Stimulated activated CD8-positive, alpha-beta memory T cell treated with anti-CD3 and anti-CD28 coated beads, Interleukin-15, amount 100 ng/mL, for 4 hours (primary cell): ENCODE measurements at places on chromosomes 16 and 17.

GRCh38 chr17:58253082-58253481, 14.7 kb downstream of the LPO start:
- DNase-seq: no peak

DNA sequence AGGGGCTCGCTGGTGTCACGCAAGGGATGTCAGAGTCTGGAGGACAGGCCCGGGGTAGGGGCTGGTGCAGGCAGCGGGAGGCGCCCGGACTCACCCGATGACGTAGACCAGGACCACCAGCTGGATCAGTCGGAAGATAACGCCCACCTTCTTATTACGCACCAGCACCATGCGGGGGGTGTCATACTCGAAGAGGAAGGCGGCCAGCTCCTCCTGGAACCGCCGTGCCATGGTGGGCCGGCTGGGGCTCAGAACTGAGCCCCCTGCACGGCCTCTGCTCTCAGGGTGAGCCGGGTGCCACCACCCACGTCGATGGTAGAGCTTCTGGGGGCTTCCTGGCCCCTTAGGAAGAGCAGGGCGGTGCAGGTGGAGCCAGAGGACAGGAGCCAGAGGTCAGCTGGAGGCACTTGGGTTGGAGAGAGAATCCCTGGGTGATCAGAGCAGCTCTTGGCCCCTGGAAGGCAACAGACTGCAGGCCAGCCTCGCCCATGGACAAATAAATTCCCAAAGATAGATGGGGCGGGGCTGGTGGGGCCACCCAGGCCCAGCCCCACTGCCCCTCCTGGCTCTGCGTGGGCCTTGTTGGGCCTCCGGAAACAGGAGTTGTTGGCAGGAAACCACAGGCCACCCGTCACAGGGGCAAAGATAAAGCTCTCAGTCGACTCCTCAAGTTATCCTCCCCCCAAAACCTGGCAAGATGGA, at the start of gene P2RX1:
Gene P2RX1, minus strand, starts transcription at position 471 of the 702 bp plus-strand sequence. Its CDS starts 240 bp downstream, at position 231.
- DNase-seq: no peak

DNA sequence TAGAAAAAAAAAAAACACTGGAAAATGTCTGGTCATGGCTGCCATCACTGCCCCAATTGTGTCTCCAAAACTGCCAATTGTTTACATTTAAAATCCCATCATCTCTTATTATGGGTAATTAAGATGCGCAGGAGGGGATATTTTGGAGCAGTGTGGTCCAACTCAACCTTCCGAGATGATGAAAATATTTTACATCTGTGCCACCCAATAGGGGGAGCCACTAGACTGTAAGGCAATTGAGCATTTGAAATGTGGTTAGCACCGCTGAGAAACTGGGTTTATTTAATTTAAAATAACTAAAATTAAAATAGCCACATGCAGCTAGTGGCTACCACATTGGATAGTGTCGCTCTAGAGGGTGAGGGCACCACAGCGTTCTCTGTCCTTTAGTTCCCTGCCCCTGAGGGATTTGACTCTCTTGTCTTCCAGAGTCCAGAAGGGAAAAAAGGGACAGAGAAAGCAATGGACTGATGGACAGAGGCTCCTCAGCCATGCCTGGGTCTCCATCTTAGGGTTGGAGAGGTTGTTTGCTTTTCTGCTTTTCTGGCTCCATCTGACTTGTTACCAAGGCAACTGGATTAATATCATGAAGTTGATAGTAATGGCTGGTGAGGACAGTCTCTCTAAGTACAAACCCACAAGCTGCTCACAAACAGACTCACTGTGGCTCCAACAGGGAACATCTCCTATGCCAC, 3.5 kb downstream of the MPO start:
- DNase-seq: no peak

- no peak for DNase-seq
Observed at GRCh38 chr16:81505011-81505661, 60.5 kb downstream of the CMIP start.

DNA sequence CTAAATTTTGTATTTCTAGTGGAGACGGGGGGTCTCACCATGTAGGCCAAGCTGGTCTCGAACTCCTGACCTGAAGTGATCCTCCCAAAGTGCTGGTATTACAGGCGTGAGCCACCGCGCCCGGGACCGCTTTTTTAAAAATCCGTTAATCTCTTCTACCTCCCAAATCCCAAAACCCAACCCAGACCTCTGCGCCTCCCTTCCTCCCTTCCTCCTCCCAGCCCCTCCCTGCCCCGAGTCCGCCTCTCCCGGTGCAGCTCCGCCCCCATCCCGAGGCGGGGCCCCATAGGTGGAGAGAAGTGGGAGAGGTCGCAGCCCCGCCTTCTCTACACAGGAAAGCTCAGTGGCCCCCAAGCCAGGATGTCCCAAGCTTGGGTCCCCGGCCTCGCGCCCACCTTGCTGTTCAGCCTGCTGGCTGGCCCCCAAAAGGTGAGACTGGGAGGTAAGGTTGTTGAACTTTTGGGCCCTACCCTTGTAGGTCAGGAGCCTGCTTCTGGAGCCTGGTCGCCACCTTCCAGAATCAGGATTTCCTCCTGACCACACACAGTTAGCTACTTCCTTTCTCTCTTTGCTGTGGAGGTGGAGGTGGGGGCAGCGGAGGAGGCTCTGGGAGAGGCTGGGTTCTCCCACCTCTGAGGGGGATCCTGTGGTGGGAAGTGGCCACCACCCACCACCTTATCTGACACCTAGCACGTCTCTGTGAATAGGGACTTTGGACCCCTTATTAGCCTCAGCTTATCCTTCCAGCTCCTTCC, at the start of gene TMEM92:
Gene TMEM92, plus strand, starts transcription at position 325 of the 755 bp plus-strand sequence. Its CDS starts 36 bp downstream, at position 361.
- DNase-seq: no peak

DNA sequence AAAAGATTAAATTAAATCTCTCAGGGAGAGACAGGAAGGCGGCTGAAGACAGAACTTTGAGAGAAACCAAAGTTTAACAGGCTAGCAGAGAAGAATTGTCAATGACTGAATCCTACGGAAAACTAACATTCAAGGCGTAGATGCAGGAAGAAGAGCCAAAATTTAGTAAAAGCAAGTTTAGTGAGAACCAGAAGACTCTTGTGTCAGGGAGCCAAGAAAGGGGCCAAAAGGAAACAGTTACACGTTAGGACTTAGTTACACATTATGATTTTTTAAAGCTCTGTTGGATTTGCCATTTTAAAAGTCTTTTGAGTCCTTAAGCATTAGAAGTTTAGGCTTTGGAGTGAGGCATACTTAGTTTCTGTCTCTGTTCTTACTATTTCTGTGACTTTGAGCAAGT, 164.6 kb downstream of the CHD9 start:
- no peak for DNase-seq

GRCh38 chr16:54201200-54201599, 85.4 kb downstream of the IRX3 start:
- no peak for DNase-seq

DNA sequence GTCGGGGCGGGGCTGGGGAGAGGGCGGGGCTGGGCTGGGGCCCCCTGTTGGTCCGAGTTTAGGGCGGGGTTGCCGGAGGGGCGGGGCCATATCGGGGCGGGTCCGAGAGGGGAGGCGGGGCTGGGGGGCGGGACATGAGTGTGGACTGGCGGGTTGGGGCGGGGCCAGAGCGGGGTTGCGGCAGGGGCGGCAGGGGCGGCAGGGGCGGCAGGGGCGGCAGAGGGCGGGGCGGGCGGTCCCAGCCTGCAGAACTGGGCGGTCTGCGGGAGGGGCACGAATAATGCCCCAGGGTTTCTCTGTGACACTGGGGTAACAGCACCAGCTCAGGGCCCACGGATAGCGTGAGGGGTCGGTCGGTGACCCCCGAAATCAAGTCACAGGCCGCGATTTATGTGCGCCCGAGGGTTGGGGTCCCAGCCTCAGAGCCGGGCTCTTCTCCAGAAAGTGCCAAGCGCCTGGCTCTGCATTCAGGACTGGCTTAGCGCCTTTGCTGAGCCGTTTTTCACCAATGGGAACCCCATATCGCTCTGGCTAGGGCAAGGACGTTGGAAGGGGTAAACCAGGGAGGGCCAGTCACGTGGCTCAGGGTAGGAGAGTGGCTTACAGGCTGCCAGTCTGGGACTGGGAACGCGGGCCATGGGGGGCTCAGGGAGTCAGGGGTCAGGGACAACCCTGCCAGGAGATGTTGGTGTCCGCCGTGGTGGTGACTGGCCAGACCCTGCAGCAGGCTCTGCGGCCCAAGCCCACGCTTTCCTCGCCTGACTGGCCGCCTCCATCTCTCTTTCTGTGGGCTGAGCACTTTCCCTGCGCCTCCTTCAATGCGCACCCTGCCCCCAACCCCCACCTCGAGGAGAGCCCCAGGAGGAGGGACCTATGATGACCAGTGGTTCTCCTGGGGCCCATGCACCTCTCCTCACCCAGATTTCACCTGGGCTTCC, 1.2 kb upstream of the METTL26 start:
- DNase-seq: peak; percentile 73

GRCh38 chr17:30913955-30914354, 7.8 kb upstream of the ADAP2 start:
- DNase-seq: no peak

GRCh38 chr17:18314059-18314730, 599 bp downstream of the TOP3A start:
- DNase-seq: no peak

DNA sequence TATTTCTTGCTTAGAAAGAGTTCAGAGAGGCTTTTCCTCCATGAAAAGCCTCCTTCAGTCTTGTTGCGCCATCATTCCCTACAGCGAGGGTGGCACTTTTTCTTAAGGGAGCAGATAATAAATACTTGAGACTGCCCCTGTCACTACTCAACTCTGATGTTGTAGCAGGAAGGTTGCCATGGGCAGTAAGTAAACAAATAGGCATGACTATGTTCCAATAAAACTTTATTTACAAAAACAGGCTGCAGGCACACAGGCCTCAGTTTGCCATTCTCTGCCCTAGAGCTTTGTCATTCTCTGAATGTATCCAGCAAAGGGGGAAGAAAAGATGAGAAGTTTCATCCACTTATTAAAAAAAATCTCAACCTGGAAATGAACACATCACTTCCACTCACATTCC, 60.4 kb downstream of the MYOCD start:
- no peak for DNase-seq

DNA sequence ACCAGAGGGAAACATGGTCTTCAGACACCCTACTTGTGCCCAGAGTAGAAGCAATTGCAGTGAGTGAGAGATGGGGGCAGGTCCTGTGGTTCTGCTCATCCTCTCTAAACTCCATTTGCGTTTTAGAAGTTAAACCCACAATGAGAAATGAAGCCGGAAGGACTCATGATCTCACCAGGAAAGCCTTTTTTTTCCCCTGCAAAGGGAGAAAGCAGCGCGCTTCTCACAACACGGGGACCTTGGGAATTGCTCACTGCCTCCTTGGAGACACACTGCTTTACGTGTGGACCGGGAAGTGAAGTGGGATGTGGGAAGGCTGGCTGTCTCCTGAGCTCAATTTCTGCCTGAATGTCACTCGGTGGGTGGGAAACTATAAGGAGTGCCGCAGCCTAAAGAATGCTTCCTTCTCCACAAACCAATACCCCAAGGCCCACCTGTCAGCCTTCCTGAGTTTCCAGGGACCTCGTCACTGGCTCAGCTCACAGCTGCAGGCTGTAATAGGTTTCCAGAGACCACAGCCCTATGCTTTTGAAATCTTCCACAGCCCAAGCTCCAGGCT, 365.4 kb downstream of the XYLT1 start:
- no peak for DNase-seq

GRCh38 chr17:33287096-33287725, 5.9 kb downstream of the ASIC2 start:
- DNase-seq: no peak

DNA sequence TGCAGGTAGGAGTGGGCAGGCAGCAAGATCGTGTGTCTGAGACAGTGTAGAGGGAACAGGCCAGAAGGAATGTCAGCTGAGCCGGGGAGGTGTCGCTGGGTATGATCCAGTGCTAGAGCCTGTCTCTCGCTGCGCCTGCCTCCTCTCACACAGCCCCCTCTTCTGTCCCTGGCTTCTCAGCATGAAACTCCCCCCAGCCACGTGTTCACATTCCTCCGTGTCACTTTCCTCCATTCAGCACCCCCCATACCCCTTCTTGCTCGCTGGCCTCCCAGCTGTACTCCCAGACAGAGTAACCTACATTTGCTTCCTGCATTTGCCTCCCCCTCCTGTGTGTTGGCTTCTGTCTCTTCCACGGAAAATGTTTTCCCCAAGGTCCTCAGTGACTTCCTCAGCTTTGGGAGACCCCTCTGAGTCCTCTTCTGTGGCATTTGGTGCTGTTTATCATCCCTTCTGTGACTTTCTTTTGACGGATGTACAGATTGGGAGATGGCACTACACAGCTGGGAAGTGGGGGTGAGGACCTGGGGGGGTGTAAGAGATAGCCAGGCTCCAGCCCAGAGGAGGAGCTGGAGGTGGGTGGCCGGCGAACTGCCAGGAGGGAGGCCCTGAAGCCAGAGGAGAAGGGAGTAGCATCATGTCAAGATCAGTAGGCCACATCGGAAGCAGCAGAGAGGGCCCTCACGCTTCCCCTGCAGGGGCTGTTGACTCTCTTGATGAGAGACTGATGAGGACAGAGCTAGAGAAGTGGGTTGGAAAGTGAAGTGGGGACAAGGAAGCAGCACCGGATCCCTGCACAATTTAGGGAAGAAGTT, 19.2 kb downstream of the SGF29 start:
- no peak for DNase-seq

- DNase-seq: no peak
Observed at GRCh38 chr17:14355556-14355955, 54.7 kb downstream of the HS3ST3B1 start.

DNA sequence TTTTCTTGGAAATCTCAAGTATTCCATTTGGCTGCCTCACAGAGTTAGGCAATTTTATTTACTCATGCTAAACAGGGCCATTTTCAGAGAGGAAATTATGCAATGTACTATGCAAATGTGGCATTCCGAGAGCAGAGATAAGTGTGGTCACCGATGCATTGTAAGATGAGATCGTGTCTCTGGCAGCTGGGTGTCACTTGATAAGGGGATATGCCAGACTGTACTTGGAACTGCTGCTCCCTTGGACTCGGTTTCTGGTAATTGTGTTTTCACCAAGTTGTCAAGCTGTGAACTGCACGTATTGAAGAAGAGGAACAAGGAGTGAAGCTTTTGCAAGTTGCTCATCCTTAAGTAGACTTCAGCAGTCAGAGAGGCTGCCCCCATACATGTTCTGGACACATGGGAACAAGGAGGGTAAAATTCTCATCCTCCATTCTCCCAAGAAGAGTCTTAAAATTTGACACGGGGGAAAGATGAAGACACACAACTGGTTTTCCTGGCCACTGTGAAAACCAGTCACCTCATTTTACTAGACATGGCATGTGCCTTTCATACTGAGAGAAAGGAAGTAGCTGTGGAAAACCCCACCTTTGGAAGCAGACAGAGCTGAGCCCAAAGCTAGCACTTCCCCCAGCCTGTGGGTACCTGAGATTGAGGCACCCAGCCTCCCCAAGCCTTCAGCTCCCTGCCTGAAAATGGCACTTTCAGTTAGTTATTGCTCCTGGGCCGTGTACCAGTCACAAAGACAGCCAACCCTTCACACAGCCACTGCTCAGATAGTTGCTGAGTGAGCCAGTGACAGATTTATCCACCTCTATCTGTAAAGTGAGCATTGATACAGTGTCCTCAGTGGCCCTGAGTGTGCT, 150.7 kb downstream of the SOCS1 start:
- no peak for DNase-seq

DNA sequence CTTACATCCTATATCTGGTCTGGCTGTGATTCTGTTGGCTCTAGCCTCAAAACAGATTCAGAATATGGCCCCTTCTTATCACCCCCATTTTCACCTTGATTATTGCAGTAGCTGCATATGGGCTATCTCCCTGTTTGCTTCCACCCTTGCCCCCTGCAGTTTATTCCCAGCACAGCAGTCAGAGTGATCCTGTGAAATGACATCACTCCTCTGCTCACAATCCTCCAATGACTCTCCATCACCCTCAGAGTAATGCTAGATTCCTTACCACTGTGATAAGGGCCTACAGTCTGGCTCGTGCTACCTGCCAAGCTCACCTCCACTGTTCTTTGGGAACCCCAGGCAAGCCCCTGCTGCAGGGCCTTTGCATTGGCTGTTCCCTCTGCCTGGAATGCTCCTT, 92.5 kb downstream of the ASIC2 start:
- no peak for DNase-seq

GRCh38 chr16:85422632-85423550, 190.2 kb upstream of the GSE1 start:
- DNase-seq: no peak
